ENCODE measurements at places on chromosomes 5 and 9. TPM values are rescaled to one million over a fixed set of nuclear protein-coding genes. Genes with fewer than 3 reads are reported as not detected.

RAI14 gene
- total RNA-seq = 23.4 TPM

PIP5KL1 gene
- 2.9 TPM for total RNA-seq

CNTNAP3 gene
- 9.8 TPM for total RNA-seq

SPACA9 gene
- total RNA-seq = 12.7 TPM

PCSK5 gene
- 14.3 TPM for total RNA-seq

SLC34A3 gene
- total RNA-seq = not detected

SNCAIP gene
- total RNA-seq = 3.1 TPM

F12 gene
- 0.81 TPM for total RNA-seq

DBN1 gene
- 100.0 TPM for total RNA-seq

SELENOP gene
- total RNA-seq = 570 TPM

SYK gene
- total RNA-seq = 13.9 TPM

GAS1 gene
- 93.9 TPM for total RNA-seq

GCNT4 gene
- total RNA-seq = 3.2 TPM

OR1J2 gene
- total RNA-seq = not detected

NEUROG1 gene
- total RNA-seq = not detected

DMGDH gene
- 5.3 TPM for total RNA-seq

TEK gene
- 8.9 TPM for total RNA-seq

PBX3 gene
- total RNA-seq = 93.1 TPM

GRCh38 chr9:135951889-135952663 is 9.1 kb downstream of the UBAC1 start:
- DNase-seq = no peak

- no peak for DNase-seq
Observed at GRCh38 chr5:9765419-9766140, 135.4 kb upstream of the TAS2R1 start.

- no peak for DNase-seq
Observed at GRCh38 chr5:74063821-74064220, 437.8 kb downstream of the ARHGEF28 start.

DNA sequence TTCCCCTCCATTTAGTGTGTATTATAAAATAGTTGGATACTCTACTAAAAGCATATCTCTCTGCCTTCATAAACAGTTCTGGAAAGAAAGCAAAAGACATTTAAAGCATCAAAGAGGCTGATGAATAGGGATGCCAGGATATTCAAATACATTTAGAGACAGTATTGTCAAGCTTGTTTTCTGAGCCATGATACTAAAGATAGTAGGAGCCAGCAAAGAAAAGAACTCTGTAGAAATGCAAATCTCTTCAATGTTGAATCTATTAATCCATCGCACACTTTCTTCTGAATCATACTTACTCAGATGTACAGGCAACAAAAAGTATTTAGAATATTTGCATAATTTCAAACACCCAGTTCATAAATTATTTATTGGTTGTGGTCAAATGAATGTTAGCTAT is 207.1 kb upstream of the MEF2C start:
- no peak for DNase-seq

- DNase-seq = no peak
Observed at GRCh38 chr9:104961238-104961637, 33.3 kb upstream of the ABCA1 start.

GRCh38 chr5:124698770-124699169 is 47.7 kb downstream of the ZNF608 start:
- no peak for DNase-seq

- peak; percentile 63 for DNase-seq
Observed at GRCh38 chr5:138274189-138274853, at the start of gene GFRA3. TSS of gene GFRA3 (minus strand) at chr5:138274621. CDS start at chr5:138274424, 197 bp downstream.

DNA sequence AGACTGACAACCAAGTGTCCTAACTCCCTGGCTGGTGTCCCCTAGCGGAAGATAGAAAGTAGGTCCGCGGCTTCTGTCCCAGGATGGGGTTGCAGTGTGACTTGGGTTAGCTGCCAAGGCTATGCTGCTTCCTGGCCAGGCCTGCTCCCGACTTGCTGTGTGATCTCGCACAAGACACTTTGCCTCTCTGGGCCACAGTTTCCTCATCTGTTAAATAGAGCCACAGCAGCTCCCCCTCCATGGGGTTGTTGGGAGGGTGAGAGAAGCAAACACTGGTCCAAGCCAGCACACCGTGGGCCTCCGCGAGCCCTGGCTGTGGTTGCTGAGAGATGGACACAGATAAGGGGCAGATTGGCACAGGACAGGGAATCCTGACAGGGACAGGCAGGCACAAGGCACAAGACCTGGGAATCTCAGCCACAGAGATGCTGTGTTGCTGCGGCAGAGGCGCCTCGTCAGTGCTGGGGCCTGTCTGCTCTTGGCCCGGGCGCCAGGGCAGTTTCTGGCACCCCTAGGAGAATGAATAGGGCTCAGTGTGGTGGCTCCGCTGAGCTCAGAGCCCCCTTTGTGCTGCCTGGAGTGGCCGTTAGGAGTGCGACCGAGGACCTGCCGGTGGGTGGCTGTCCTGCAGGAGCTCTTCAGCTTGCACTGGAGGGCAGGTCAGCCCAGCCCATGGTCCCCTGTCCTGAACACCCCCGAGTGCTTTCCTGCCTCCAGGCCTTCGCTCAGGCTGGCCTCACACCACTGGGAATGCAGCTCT is 1.8 kb upstream of the SH2D3C start:
- DNase-seq = no peak

DNA sequence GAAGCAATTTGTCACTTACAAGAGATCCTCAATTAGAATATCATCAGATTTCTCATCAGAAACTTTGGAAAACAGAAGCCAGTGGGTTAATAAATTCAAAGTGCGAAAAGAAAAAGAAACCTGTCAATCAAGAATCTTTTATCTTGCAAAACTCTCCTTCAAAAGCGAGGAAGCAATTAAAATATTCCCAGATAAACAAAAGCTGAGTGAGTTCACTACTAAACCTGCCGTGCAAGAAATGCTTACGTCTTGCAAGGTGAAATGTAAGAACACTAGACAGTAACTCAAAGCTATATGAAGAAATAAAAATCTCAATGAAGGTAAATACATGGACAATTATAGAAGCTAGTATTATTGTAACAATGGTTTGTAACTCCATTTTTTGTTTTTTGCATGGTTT is 62.8 kb upstream of the IL33 start:
- DNase-seq = no peak

DNA sequence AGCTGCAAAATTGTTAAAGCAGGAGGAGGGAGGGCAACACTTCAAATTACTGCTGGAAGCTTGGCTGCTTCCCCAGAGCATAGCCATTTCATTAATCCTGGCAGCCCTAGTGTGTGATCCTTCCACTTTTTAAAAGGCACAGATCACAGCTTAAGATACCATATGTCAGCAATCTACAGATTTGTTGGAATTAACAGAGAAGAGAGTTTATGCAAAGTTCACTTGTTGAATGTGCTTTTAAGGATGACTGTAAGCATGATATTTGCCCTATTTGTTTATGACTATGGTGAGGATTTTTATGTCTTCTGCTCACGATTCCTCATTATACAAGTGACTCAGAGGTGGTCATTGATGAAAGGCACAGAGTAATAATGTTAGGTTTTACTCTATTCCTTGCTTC is 156.0 kb upstream of the CDKN2B start:
- no peak for DNase-seq

DNA sequence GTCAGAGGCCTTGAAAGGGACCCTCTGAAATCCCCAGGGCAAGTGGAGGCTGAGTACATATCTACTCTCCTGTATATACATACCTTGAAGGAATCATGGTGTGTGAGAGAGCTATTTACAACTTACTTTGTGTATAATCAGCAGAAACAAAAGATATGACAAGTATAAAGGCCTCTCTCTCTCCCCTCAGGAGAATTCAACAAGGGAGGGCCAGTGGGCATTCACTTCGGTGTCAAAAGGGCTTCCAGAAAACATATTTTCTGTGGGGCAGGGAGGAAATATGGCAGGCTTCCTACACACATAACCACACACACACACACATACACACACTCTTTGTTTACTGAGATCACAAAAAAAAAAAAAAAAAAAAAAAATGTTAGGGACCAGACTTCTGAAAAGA is 181.7 kb downstream of the BNC2 start:
- DNase-seq = no peak

DNA sequence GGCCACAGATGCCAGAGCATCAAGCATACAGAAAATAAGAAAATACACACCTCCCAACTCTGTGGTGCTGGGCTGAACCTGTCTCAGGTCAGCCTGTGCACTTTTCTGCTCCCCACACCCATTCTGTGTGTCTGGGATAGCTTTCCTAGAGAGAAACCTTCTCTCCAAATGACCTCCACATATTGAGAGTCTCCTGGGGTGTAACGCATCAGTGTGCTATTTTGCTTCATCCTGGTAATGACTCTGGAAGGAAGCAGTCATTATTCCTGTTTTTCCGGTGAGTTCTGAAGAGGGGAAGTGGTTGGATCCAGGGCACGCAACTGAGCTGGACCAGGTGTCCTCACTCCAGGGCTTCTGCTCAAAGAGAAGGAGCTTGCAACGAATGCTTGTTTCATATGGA is 73.2 kb upstream of the SH3PXD2B start:
- DNase-seq = no peak

GRCh38 chr9:96418920-96419690 is 935 bp upstream of the ZNF367 start:
- DNase-seq = peak; percentile 82

DNA sequence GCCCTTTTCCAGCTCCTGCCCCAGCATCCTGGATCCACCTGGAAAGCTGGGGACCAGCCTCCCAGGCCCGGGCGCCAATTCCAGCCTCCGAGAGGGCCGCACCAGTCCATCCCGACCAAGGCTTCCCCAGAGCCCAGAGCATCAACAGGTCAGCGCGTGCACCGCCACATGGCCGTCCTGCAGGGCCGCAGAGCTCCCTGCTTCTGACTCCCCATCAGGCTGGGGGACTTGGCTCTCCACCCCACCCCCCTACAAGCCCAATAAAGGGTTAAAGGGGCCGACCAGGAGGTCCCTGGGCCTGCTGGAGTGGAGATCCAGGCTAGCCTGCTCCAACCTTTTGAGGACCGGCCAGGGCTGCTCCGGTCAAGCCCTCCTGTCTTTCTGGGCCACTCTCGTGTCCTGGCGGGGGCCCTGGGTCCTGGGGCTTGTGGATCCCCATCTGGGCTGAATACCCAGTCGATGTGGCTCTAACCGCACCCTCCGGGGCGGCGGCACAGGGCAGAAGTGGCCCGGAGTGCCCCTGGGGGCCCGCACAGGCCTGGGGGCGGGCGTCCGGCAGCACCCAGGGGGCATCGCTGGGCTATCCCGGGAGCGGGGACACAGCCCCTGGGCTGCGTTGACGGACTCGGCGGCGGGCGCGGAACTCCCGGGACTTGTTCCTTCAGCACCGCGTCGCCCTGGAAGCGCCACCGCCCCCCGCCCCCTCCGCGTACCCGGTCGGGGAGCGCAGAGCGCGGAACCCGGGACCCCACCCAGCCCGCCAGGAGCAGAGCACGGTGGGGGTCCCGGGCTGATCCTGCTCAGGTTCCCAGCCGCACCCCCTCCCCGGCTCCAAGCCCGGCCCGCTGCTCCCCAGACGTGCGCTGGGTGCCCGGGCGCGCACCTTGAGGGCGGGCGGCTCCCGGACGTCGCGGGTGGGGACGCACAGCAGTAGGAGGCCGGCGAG is 590 bp downstream of the ENTPD2 start:
- DNase-seq = no peak

- no peak for DNase-seq
Observed at GRCh38 chr9:137604345-137605086, 970 bp upstream of the ARRDC1 start.

- no peak for DNase-seq
Observed at GRCh38 chr9:28166179-28166578, 592.9 kb upstream of the C9orf72 start.

GRCh38 chr9:136090768-136091581 is 4.1 kb downstream of the NACC2 start:
- DNase-seq = peak; percentile 94

GRCh38 chr5:443239-444151 is 519 bp downstream of the EXOC3 start:
- DNase-seq = peak; percentile 66

GRCh38 chr9:22257026-22257816 is 189.4 kb upstream of the DMRTA1 start:
- DNase-seq = no peak

GRCh38 chr9:22657713-22658112 is 211.1 kb downstream of the DMRTA1 start:
- DNase-seq = no peak

GRCh38 chr5:138646671-138647070 is 71.5 kb upstream of the HSPA9 start:
- no peak for DNase-seq

GRCh38 chr9:123615381-123615780 is 259.4 kb downstream of the CRB2 start:
- no peak for DNase-seq

- peak; percentile 91 for DNase-seq
Observed at GRCh38 chr5:157384971-157385709, 74.9 kb upstream of the NIPAL4 start.

- DNase-seq = peak; percentile 90
Observed at GRCh38 chr9:114156657-114157421, 1.5 kb downstream of the COL27A1 start.

GRCh38 chr5:67561151-67561932 is 364.7 kb upstream of the CD180 start:
- no peak for DNase-seq

GRCh38 chr5:7321724-7322123 is 74.2 kb upstream of the ADCY2 start:
- no peak for DNase-seq

DNA sequence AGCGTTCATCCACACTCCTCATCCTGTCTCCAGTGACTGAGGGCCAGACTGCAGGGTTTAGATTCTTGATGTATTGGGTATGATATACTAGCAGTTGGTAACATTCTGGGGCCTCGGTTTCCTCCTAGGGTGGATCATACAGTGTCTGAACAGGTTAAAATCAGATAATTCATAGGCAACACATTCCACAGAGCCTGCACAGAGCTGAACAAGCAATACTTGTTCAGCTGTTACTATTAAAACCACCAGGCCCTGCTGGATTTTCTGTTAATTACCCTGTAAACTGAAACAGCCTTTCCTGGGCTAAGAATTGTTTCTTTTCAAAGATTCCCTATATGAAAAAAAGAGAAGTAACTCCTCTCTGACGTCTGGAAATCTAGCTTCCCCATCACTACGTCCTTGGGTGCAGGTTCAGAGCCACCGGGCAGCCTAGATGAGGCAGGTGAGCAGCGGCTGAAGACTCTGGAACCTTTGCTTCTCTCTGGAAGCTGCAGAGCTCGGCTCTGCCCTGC is 1313.5 kb upstream of the WWC1 start:
- no peak for DNase-seq

GRCh38 chr5:159972538-159973362 is 36.2 kb upstream of the TTC1 start:
- DNase-seq = no peak

All from sigmoid colon (tissue), 7 donors.